Renal pelvis (tissue), 12 donors: ENCODE measurements at places on chromosomes 11 and 22.

GRCh38 chr11:118143661-118144185 is 8.9 kb downstream of the SCN4B start:
- no peak for DNase-seq

DNA sequence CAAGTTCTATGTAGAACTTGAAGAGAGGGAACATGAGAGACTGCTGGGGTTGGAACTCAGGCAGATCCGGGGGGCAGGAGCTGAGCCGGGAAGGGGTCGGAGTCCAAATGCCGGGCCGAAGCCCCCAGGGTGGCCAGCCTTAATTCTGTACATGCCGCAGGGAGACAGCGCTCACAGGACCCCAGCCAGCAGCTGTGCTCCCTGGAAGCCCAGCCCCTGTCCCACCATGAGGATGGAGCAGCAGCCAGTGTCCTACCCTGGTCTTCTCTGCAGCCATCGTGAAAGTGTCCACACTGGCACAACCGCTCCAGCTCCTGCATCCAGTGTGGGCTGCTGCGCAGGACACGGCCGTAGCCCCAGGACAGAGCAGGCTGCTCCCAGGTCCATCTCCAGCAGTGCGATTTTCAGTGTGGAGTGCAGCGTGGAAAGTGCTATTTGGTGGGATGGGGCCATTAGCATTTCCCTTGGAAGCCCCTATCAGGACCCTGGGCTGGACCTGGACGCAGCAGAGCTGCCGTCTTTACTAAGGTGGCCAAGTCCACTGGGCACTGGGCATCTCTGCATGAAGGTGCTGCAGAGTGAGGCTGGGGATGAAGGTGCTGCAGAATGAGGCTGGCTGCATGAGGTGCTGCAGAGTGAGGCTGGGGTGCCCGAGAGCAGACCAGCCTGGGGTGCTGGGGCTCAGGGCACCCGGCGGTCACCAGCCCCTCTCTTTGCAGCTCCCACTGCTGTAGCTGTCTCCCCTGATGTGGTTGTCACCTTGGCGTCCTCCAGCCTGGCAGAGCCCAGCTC is 737.4 kb downstream of the BRD1 start:
- DNase-seq = no peak

DNA sequence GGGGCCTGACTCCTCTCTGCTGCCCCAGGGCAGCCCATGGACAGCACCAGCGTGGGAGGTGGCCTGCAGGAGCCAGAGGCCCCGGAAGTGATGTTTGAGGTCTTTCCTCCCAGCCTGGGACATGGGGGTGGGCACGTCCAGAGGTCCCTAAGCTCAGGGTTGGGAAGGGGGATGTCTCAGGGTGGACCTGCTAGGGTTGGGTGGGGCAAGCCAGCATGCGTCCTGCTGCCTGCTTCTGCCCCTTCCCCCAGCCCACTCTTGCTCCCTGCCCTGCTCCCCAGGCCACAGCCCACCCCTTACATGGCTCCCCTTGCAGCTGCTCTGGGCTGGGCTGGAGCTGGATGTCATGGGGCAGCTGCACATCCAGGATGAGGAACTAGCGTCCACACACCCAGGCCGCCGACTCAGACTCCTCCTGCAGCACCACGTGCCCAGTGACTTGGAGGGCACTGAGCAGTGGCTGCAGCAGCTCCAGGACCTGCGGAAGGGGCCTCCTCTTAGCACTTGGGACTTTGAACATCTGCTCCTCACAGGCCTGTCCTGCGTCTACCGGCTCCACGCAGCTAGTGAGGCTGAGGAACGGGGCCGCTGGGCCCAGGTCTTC is 1.3 kb downstream of the FAM180B start:
- no peak for DNase-seq

DNA sequence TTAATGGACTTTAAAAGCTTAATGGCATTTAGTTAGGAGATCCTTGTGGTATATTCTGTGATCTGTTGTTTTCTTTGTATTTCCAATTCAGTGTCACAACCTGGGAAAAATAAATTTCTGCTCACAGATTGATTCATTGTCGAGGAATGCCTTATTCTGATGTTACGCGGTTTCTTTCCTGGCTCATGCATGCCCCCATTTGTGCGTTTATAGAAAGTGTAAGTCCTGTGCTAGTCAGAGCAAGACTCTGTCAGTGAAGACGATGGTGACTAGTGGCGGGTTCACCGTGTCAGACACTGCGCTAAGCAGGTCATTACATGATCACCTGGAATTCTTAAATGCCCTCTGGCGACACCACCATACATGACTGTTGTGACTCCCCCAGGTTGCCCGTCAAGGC is 169.4 kb downstream of the TBC1D22A start:
- DNase-seq = no peak

DNA sequence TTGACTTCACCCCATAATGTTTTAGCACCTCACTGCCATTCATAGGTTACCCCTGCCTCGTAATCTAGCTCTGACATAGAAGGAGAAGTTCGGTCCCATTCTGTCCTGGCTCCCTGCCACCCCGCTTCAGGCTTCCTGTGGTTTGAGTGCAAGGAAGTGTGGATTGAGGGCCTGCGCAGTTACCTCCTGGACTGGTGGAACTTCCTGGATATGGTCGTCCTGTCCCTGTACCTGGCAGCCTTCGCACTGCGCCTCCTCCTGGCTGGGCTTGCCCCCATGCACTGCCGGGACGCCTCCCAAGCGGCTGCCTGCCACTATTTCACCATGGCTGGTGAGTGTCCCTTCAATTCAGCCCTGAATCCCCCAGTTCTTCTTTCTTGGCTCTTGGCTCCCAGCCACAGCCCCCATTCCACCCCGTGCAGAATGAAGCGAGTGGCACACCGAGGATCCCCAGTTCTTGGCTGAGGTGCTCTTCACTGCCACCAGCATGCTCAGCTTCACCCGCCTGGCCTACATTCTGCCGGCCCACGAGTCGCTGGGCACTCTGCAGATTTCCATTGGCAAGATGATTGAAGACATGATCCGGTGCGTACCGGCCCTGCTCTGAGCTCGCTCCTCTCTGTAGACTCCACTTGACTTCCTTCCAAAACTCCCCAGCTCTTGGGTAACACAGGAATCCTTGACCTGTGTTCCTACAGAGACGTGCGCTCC is 15.4 kb downstream of the ART5 start:
- no peak for DNase-seq

GRCh38 chr11:118176778-118177134 is 317 bp upstream of the SCN2B start:
- DNase-seq = no peak

GRCh38 chr11:65416841-65417701 is 5.5 kb upstream of the NEAT1 start:
- no peak for DNase-seq

DNA sequence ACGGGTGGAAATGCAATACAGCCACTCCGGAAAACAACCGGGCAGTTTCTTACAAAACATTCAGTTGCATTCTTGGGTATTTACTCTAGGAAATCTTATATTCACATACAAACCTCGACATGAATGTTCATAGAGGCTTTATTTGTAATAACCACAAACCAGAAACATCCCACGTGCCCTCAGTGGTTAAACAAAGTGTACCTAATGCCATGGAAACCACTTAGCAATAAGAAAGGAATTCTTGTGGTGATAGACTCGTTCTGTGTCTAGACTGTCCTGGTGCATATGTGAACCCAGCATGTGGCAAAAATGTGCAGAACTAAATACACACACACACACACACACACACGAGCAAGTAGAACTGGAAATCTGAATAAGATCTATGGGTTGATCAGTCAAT is 1073.3 kb downstream of the TBC1D22A start:
- no peak for DNase-seq

- DNase-seq = no peak
These were observed 10.9 kb downstream of the PIM3 start for GRCh38 chr22:49971232-49972162.

DNA sequence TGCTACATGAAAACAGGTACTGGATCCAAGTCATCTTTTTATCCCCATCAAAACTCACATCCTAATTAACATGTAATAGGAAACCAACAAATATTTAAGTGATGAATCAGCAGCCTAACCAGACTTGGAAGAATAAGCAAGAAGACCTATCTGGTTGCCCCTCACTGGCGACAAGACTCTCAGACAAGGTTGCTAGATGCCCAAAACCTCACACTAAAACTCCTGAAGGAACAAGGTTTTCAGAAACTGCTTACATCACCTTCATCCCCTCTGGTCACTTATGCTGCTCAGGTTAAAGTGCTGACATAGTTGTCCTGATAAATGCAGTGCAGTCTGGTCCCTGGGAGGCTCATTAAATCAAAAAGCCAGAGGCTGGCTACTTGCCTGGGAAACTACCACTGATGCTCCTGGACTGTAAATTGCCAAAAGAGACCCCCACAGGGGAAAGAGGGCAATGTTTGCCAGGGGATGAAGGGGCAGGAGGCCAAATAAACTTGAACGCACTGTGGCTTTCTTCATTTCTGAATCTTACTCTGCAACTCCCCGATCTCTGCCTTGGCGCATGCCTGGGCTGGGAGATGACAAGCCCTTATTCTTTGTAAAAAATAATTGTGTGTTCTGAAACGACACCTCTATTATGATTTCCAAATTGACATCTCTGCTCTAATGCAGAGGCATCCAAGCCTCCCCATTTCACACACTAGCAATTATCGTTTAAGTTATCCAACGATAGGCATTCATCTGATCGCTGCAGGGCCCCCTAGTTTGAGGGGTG is 72.7 kb downstream of the AMBRA1 start:
- no peak for DNase-seq

DNA sequence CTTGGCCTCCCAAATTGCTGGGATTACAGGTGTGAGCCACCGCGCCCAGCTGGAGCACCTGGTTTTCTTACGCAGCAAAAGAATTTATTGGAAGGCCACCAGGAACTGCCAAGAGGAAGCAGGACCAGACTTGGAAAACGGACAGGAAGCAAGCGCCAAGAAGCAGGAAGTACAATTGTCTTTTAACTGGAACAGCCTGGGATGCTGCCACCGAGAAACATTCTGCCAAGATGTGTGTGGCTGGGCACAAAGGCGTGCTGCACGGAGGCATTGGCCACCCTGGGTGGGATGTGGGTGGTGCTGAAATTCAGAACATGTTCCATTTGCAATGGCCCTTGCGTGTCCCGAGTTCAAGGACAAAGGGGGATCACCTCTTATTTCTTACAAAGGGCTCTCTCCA is 15.4 kb downstream of the SLC3A2 start:
- no peak for DNase-seq
